ENCODE measurements at places on chromosomes 7 and 10.
A peak's percentile ranks its signal among the peaks of the same experiment; 100 is the strongest.

- DNase-seq: no peak
Observed at GRCh38 chr10:7560519-7560918, 106.2 kb downstream of the ITIH5 start.

DNA sequence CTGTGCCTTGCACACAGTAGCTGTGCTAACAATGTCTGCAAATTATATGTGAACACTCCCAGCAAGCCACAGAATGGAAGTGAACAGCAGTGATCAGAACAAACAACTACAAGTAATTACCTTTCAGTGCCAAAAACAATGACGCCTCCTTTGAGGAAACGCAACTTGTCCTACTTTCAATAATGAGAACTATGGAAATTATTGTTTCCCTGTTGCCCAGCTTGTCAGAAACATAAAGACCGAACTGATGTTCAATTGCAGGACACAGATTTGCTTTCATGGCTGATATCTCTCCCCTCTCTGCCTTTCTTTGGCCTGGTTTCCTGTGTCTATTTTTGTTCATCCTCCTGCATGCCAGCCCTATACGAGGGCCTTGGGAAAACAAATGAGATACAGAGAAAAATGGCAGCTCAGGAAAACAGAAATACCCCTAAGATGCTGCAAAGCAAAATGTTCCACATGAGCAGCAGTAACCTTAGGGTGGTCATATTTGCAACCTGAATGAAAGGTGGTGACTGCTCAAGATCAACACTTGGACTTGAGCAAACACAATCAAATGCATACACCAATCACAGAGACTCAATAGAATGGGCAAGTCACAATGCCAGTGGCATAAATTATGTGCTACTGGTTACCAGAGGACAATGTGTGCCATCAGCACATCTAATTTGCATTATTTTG, 26.8 kb downstream of the COBL start:
- no peak for DNase-seq

GRCh38 chr10:5482016-5482415, 17.4 kb downstream of the CALML5 start:
- DNase-seq: no peak

DNA sequence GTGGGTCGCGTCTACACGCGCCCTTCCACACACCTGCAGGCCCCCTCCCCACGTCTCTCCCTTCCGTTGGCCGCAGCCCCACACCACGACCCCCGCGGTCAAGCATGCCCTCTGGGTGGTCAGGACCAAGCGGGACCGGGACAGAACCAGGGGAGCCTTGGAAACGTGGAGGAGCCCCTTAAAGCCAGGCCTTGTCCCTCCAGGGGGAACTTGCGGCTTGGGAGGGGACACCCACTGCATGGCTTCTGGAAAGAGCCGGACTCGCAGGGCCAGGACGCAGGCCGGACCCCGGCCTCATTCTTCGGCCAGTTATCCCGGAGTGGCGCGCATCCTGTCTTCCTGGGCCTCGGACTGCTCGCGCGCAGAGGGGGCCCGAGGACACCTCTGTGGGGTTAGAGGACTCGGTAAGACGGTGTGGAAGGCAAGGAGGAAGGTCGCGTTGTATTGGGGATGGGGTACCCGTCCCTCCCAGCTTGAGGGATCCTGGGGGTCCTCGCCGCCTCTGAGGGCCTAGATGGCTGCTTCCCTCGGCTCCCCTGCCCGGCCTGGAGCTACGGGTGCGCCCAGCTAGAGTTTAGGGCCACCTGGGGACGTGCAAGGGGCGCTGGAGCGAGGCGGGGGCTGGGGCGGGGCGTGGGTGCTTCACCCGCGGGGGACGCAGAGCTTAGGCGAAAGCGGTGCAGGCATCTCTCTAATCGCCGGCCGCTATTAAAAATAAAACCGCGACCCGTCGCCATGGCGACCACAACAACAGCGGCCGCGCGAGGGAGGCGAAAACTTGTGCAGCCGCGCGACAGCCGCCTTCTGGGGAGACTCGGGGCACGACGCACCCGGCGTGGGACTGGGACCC, 1.8 kb upstream of the PDGFA start:
- no peak for DNase-seq

DNA sequence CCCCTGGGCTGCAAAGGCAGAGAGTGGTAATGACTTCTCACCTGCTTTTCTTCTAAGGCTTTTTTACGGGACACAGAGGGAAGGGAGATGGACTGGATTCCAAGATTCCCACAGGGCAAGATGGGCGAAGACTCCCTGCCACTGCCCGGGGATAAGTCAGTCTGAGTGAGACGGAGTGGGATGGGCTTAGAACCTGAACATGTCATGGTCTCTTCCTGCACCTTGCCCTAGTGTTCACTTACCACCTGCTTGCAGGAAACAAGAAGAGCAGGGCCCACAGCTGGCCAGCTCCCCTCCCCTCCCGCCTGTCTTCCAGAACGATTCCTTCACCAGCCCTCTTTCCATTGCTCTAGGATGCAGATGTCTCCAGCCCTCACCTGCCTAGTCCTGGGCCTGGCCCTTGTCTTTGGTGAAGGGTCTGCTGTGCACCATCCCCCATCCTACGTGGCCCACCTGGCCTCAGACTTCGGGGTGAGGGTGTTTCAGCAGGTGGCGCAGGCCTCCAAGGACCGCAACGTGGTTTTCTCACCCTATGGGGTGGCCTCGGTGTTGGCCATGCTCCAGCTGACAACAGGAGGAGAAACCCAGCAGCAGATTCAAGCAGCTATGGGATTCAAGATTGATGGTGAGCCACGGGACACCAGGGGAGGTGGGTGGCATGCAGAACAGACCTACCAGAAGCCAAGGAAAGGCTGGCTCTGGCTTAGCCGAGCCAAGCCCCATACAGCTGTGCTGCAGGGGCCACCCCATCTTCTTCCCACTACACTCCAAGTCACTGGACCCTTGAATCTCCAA, 1.3 kb downstream of the SERPINE1 start:
- no peak for DNase-seq

DNA sequence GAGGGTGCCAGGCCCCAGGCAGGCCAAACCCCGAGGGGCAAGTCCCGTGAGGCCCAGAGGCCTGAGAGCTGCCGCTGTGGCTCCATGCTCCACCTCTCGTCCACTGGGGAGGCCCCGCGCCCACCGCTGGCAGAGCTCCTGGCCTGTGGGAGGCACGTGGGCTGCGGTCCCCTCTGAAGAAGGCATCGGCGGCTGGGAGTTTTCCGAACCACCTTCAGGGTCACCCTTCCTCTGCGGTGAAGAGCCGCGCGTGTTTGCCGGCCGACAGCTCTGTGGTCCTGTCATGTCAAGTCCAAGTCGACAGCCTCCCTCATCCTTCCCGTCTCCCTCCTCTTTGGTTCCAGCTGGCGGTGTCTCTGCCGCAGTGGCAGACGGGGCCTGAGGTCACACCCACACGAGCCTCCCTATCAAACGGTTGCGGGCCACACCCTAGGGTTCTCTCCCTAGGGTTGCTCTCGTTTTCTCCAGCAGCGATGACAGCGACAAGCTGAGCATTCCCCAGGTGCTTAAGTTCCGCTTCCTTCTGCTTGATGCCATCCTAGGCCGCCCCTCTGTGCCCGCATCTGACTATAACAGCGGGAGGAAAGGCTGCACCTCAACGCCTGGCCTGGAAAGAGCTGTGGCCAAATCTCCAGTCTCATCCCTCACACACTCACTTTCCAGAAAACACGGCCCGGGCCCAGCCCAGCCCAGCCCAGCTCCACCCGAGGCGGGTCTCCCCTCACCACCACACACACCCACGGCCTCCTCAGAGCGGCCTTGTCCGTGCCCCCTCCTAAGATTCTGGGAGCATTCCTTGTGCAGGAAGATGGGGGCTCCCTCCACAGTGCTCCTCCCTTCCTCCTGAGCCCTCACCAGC, 185.0 kb downstream of the ELFN1 start:
- no peak for DNase-seq

DNA sequence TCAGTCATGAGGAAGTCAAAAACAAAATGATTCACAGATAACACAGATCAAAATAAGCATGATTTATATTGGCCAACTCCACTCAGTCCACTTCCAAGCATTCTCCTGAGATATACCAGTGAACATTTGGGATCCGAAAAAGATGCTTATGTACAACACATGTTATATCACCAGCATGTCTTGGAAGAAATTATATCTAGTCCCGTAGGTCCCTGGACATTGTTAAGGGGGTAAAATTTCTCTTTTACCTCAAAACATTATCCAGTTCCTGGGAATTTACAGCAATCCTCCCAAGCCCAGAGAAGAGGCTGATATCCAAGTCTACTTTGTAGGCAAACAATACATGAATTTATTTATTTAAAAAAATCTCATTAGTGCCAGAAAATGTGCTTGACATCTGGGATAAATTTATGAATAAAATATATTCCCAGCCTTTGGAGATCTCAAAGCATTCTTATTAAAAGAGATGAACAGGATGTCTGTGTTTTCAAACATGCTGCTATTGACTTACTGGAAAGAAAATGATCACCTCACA, 582.2 kb upstream of the ZWINT start:
- no peak for DNase-seq

- DNase-seq: no peak
Observed at GRCh38 chr10:112299456-112299855, 16.3 kb downstream of the TECTB start.

- DNase-seq: no peak
Observed at GRCh38 chr10:124573726-124574455, 112.3 kb downstream of the LHPP start.

GRCh38 chr10:75228834-75229233, 6.9 kb downstream of the COMTD1 start:
- DNase-seq: no peak

GRCh38 chr7:1223196-1223981, 9.3 kb upstream of the UNCX start:
- no peak for DNase-seq

GRCh38 chr7:142626420-142627035, 122.7 kb upstream of the PRSS1 start:
- peak; percentile 58 for DNase-seq

DNA sequence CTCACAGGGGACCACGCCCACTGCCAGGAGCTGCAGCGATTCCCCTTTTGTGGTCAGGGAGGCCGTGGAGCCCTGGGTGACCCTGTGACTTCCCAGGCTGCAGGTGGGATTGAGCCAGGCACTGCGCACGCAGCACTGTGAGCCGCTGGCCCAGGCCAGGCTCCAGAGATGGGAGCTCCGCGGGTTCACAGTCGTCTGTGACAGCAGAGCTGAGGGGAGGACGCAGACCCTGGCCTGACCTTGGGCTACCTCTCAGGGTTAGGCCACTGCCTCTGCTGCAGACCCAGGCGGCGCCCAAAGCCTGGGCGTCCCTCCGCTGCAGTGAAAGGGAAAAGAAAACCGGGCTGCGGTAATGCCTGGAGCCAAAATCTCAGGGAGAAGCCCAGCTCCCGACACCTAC, 107.5 kb upstream of the GPR26 start:
- DNase-seq: no peak

- no peak for DNase-seq
Observed at GRCh38 chr10:104321725-104322415, 16.4 kb downstream of the ITPRIP start.

GRCh38 chr7:138632826-138633602, 68.1 kb downstream of the SVOPL start:
- no peak for DNase-seq

DNA sequence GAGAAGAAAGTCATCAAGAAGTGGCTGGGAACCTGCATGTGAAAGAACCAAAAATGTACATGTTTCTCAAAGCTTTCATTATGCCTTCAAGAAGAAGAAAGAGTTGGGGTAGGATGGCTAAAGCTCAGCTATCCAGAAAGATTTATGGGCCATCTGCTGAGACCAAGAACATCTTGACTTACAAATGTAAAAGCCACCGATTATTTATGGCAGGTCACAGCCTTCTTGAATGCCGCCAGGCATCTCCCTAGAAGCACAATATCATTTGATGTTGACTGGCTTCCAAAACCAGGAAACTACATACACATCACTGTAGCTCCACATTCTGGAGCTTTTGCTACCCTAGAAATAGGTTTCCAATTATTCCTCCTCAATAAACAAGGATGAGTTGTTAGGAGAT, 254.2 kb upstream of the AOAH start:
- no peak for DNase-seq

- no peak for DNase-seq
Observed at GRCh38 chr10:33208166-33208565, 126.3 kb downstream of the NRP1 start.

- peak; percentile 63 for DNase-seq
Observed at GRCh38 chr7:155815332-155816191, 3.3 kb upstream of the SHH start.

GRCh38 chr7:26275213-26275612, 16.4 kb upstream of the SNX10 start:
- no peak for DNase-seq

GRCh38 chr10:116769791-116770190, 27.4 kb upstream of the HSPA12A start:
- DNase-seq: no peak

- DNase-seq: no peak
Observed at GRCh38 chr7:2623698-2624014, 8.1 kb upstream of the TTYH3 start.

DNA sequence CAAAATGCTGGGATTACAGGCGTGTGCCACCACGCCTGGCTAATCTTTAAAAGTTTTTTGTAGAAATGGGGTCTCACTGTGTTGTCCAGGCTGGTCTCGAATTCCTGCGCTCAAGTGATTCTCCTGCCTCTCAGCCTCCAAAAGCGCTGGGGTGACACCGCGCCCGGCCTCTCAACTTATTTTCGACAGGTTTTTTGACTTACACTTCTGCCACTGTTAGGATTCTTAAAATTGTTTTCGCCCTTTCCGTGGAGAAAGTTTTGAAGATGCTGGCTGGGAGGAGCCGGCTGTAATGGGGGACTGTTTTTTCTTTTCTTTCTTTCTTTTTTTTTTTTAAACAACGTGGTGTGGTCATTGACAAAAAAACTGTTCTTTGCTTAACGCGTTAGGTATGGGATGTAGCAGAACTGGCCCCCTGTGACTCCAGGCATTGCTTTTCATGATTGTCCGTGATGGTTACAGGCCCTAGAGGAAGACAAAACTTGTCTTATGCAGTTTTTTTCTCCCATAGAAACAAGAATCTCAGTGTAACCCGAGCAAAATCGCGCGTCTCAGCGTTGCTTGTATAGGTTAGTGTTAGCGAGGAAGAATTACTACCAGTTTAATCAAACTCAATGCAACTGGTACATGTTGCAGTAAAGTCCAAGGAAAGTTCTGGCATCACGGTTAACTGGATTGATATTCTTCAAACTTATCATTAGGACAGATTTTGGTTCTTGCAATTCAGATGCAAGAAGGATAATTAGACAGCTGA, 72.2 kb downstream of the DAGLB start:
- no peak for DNase-seq

- DNase-seq: no peak
Observed at GRCh38 chr7:116195451-116195850, 14.9 kb upstream of the TES start.

- no peak for DNase-seq
Observed at GRCh38 chr10:95791425-95791979, 35.5 kb downstream of the ENTPD1 start.

GRCh38 chr7:130381468-130382312, 1.4 kb downstream of the CPA1 start:
- no peak for DNase-seq

- DNase-seq: no peak
Observed at GRCh38 chr10:21526860-21527597, 1.5 kb upstream of the SKIDA1 start.

DNA sequence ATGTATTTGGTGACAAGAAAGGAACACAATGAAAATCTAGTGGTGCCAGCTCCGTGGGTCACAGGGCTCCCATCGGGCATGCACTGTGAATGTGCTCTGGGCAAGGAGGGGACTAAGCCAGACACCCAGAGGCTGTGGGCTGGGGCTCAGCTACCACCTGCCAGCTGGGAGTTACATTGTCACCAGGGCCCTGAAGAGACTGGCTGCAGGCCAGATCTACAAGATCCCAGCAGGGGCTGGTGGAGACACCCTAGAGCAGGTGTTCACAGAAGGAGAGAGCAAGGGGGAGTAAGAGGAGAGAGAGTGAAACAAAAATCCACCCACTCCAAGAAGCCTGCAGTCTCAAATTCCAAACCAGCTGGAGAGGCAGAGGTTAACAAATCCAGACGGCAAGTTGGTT, 116.6 kb upstream of the ADCY1 start:
- DNase-seq: no peak

Measured in activated T-cell treated with anti-CD3 and anti-CD28 coated beads for 24 hours (primary cell).